Immature natural killer cell (primary cell): ENCODE measurements at places on chromosomes 12 and 14. TPM values are rescaled to one million over a fixed set of nuclear protein-coding genes. Genes with fewer than 3 reads are reported as not detected.

Gene CBX5
- 5.9 TPM for polyA plus RNA-seq

GRCh38 chr14:23864861-23865260 lies 88.7 kb upstream of the DHRS4 start:
- DNase-seq, result no peak

Gene TAS2R13
- polyA plus RNA-seq, result not detected

Gene MYRFL
- not detected for polyA plus RNA-seq

Gene CLEC1A
- polyA plus RNA-seq, result not detected

- no peak for DNase-seq
These were observed 336.3 kb downstream of the DAD1 start for GRCh38 chr14:22252686-22253085.

DNA sequence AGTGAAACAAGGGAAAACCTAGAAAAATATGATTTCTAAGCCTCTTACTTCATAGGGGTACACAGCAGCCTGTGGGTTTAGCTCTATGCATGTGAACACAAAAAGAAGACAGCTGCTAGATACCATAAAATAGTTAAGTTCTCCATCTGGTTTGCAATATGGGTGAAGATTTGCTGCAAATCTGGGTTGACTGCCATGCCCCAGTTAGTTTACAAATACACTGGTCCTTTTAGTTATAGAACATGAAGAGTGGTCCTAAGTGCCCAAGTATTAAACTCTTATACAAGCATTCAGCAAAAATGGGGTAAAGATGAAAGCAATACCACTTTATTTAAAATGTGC lies 176.1 kb downstream of the AEBP2 start:
- DNase-seq, result no peak

GRCh38 chr14:86823581-86823980 lies 1169.4 kb downstream of the GALC start:
- DNase-seq, result no peak

Gene POMT2
- polyA plus RNA-seq, result 1.0 TPM

DNA sequence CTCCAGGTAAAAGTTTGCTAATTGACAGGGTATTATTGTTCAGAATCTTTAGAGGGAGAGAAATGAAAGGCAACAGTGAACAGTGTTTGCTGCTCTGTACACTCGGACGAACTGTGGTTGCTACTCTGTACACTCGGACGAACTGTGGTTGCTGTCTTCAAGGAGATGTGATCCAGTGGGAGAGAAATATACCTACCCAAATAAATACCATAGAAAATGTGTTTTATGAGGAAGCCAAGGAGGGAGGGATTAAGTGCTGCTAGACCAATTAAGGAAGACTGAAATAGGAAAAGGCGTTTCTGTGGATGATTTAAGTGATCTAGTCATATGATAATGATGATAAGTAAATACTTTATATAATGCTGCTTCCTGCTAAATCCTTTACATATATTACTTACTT lies 2.7 kb downstream of the STK38L start:
- DNase-seq, result no peak

DNA sequence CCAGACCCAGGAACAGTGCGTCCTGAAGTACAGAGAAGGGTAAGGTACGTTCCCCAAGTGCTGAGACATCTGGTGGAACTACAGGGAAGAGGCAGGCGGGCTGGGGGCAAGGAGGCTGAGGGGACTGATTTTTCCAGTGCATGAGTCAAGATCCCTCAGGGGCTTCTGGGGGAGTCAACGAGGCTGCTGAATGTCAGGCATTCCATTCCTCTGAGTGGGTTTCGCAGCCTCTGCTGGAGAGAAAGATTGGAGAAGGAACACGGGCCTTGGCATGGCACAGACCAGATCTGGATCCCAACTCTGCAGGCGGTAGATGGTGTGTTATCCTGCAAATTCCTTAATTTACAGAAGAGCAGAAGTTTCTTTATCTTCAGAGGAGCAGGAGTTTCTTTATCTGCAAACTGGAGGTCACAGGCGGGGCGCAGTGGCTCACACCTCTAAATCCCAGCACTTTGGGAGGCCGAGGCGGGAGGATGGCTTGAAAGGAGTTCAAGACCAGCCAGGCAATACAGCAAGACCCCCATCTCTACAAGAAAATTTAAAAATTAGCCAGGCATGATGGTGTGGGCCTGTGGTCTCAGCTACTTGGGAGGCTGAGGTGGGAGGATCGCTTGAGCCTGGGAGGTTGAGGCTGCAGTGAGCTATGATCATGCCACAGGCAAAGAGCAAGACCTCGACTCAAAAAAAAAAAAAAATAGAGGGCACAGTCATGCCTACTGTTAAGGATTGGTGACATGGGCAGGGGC lies 132.6 kb upstream of the MAP1LC3B2 start:
- DNase-seq, result no peak
